Naive thymus-derived CD4-positive, alpha-beta T cell (primary cell): ENCODE measurements at places on chromosomes 11 and 22.

DNA sequence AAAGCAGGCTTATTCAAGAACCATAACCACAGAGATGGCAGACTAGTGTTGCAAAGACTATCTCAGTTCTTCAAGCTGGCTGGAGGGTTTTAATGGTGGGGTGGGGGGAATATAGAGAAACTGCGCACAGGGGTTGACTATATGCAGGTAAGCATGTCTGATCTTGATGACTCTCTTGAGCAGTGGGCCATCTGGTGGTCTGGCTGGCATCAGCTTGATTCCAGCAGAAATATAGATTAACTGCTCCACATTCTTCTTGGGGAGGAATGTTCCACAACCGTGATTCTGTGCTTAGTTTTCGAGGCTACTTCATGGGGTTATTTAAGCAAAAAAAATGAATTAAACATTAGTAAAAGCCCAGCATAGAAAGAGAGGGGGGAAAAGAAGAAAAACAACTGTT lies 158.8 kb upstream of the PGR start:
- no peak for DNase-seq

GRCh38 chr11:83510530-83511460 lies 224.6 kb upstream of the CCDC90B start:
- no peak for DNase-seq

DNA sequence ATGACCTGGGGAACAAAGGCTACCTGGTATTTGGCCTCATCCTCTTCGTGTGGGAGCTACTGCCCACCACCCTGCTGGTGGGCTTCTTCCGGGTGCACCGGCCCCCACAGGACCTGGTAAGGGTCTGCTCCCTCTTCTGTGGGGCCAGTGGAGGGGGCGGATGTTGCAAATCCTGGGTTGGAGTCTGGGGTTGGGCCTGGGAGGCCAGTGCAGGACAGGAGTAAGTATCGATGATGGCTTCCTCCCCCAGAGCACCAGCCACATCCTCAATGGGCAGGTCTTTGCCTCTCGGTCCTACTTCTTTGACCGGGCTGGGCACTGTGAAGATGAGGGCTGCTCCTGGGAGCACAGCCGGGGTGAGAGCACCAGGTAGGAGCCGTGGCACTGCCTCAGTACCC lies 2.7 kb downstream of the GPR137 start:
- DNase-seq: no peak

GRCh38 chr11:59943997-59944714 lies 5.9 kb downstream of the OOSP1 start:
- DNase-seq: no peak

GRCh38 chr11:27551127-27551526 lies 44.6 kb upstream of the LIN7C start:
- DNase-seq: no peak

- no peak for DNase-seq
Observed at GRCh38 chr11:101916422-101916821, at the start of gene ANGPTL5. Gene ANGPTL5 (minus strand): TSS chr11:101916522. CDS start chr11:101907909, 8,613 bp downstream.

DNA sequence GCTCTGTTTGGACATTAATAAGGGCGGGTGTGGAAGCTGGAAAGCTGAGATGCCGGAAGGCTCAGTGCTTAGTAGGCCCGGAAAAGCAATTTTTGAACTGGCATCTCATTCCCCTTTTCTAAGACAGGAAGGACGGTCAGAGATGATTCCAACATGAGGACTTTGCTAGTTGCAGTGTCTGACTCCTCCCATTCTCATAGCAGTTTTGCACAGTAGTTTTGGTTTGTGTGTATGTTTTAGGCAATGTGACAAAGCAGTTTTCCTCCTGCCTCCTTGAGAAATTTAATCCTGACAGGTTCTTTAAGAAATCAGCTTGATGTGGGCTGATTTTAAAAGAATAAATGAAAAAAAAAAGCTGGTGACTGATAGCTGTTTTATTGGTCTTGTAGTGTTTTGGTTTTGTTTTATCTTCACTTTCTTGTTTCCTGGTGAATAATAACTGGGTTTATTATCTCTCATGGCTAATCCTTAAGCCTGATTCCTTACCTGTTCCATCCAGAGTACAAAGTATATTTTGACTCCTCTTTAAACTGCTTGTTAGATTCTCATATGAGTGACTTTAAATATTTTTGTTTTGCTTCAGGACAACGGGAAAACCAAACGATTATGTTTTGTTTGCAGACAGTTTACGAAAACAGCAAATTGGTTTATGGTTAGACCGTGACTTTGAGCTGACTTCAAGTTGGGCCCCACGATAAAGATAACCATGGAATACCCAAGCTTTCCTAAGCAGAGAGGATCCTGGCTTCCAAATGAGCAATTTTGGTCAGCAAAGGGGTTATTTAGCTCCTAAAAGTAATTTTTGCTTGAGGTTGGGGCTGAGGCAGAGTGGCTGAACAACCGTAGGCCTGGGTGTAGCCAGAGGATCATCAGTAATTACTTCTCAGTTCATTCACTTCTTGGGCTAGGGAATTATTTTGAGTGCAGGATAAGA lies 3.4 kb downstream of the PTPRJ start:
- DNase-seq: no peak

DNA sequence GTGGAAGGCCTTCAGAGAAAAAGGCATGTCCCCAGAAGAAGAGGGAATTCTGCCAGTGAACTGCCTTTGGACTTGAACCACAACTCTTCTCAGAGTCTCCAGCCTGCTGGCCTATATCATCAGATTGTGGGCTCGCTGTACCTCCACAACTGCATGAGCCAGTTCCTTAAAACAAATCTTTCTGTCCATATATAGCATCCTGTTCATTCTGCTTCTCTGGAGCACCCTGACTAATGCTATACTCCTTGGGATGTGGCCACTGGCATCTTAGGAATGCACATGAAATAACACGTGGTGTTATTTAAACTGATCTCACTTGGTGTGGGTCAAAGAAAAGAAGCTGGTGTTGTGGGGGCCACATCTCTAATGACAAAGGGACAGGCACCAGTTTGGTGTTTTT lies 58.3 kb upstream of the VSTM5 start:
- no peak for DNase-seq

GRCh38 chr22:48089601-48090331 lies 1327.3 kb downstream of the TBC1D22A start:
- no peak for DNase-seq

GRCh38 chr11:60711276-60711675 lies 11.9 kb downstream of the MS4A8 start:
- no peak for DNase-seq

- DNase-seq: no peak
Observed at GRCh38 chr11:25566298-25567200, 765.4 kb upstream of the ANO3 start.

DNA sequence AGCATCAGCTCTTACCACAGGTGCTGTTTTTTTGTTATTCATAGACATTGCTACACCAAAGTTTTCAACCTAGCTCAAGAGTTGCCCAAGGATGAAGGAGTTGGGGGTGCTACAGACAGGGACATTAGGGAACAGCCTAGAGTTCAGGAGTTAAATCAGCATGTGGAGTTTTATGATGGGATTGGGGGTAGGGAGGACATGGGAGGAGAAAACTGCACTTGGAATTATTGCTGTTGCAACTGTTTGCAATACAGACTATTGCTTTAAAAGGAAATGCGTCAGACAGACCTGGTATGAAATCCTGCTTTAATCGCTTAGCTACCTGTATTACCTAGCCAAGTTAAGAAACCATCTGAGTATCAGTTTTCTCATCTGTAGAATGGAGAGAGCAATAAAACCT lies 6.3 kb downstream of the TMA7B start:
- DNase-seq: no peak

- no peak for DNase-seq
Observed at GRCh38 chr22:27844656-27845591, 43.4 kb upstream of the MN1 start.

DNA sequence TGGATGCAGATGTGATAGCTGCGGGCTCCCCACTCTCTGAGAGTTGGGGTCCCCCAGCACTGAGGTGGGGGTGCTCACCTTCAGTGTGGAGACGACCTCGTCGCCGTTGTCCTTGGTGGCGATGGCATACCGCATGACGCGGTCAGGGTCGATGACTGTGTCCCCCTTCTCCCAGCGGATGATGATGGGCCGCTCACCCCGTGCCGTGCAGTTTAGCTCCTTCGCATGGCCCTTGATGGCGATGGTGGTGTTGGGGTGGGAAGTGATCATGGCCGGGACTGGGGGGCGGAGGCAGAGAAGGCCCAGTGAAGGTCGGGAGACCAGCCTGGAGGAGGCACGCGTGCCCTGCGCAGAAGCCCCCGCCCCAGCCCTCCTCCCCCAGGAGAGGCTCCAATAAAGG lies 154.2 kb downstream of the CEP164 start:
- DNase-seq: no peak

GRCh38 chr22:42202048-42202447 lies 68.4 kb downstream of the TCF20 start:
- no peak for DNase-seq

DNA sequence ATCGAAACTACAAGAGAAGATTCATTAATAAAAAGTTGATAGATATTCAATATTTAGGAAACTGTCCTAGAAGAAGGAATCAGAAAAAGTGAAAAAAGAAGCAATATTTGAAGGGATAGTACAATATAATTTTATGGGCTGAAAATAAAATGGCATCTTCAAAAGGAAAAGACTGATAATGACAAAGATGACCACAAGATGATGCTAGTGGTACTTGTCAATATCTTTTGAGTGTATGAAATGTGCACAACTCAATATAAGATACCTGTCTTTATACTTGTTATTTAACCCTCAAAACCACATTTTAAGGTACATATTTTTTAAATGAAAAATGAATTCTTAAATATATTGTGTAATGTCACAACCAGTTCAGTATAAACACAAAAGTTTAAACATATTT lies 1059.6 kb upstream of the RAG2 start:
- no peak for DNase-seq

- no peak for DNase-seq
Observed at GRCh38 chr22:42380769-42381551, 51.2 kb downstream of the NFAM1 start.

DNA sequence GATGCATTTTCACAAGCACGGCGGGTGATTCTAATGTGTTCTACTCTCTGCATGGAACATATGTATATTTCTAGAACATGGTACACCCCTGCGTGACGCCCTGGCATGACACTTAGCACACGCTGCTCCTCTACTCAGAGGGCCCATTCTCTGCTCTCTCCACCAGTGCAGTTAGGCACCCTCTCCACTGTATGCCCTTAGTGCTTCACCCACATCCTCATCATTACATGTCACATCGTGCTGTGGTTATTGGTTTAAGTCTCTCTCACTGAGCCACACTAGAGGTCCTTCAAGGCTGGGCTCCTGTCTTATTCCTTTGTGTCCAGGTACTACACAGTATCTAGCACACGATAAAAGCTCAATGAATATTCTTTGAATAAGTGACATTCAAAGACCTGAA lies 16.7 kb downstream of the TMPRSS13 start:
- no peak for DNase-seq

DNA sequence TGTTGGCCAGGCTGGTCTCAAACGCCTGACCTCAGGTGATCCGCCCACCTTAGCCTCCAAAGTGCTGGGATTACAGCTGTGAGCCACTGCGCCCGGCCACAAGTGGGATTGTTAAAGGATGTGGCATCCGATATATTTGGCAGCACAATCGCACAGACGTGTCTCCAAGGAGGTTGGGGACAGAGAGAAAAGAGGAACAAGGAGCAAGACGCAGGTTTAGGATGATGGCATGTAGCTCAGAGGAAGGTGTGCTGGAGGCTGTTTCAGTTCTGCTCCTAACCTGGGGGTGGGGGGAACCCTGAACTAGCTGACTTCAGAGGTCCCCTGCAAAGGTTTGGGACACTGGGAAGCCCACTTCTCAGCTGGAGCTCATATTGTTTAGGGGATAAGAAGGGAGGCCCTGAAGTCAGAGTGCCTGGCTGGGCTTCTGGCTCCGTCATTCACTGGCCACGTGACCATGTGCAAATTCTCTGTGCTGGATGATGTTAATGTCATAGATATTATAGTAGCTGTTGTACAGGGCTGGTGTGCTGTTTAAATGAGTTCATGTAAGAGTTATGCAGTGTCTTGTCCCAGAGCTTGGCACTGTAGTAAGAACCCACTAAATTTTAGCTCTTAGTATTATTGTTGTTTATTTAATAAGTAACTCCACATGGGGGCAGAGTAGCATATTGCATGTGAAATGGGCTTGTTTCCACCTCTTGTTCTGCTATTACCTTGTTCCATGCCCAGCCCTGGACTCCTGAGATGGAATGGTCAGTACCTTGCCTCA lies 129.7 kb downstream of the ST3GAL4 start:
- DNase-seq: no peak

- no peak for DNase-seq
Observed at GRCh38 chr22:30208631-30209603, 37.6 kb downstream of the LIF start.

DNA sequence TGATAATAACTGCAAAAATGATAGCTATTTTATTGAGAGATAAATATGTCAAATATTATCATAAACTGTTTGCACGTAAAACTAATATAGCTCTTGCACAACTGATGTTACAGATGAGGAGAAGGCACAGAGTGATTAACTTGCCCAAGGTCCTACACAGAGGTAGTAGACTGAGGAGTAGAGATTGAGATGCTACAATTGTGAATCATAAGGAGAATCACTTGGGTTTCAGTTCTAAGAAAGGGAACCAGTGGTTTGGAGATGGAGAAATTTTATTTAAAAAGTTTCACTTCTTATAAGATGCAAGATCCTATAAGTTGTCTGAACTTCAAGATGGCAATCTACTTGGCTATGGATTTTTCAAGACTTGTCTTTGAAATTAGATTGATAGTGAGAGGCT lies 224.8 kb upstream of the RAG2 start:
- DNase-seq: no peak
